Chondrocyte (in vitro differentiated cells): ENCODE measurements at places on chromosomes 5 and 9. TPM values are rescaled to one million over a fixed set of nuclear protein-coding genes. Genes with fewer than 3 reads are reported as not detected.

The SPATA31D4 gene
- not detected in 3 replicates for total RNA-seq

The SPATA9 gene
- total RNA-seq = 0.67 to 1.7 TPM (median 1.1 TPM) in 3 replicates

The PRXL2C gene
- 20.7 to 24.7 TPM (median 20.9 TPM) in 3 replicates for total RNA-seq

DNA sequence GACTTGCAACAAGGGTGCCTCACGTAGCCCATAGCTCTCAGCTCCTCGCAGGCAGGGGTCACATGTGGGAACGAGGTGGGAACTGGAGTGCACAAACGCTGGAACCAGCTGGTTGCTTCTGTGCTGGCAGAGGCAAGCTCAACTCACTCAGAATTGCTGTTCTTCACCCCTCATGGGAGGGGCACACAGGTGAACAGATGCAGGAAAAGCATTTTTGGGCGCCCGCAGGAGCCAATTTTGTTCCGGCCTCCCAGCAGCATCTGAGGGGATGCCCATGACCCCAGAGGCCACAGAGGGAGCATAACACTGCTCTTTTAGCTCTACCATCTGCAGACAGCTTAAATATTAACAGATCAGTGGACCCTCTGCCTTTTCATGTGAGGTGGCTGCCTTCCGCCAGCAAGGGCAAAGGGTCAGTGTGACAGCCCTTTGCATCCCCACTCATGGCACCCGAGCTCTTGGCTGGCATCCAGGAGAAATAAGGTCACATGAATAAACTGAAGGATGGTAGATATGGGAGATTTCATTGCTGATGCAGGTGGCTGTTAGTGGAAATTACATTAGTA, 196.2 kb downstream of the SLCO4C1 start:
- H3K4me1 ChIP-seq = no peaks in the 10 kb centered on the region
- H3K36me3 ChIP-seq = no peaks in the 10 kb centered on the region
- no peak for DNase-seq
- H3K27ac ChIP-seq = no peak overlapping the region

The KCTD16 gene
- 0.48 to 1.5 TPM (median 1.3 TPM) in 3 replicates for total RNA-seq

The FEM1C gene
- 14.8 to 15.4 TPM (median 14.8 TPM) in 3 replicates for total RNA-seq

The SLC36A3 gene
- total RNA-seq = not detected in 3 replicates

The SLC6A7 gene
- 0.15 TPM in 1 of 3 replicates, not detected in the others for total RNA-seq
